ENCODE measurements at places on chromosomes 2 and 18. TPM values are rescaled to one million over a fixed set of nuclear protein-coding genes. Genes with fewer than 3 reads are reported as not detected.

The KIF5C gene
- total RNA-seq, result 3.8 TPM

The MOCOS gene
- 13.2 TPM for total RNA-seq

The HRH4 gene
- total RNA-seq, result not detected

The COL3A1 gene
- 7,827 TPM for total RNA-seq

The ATG16L1 gene
- total RNA-seq, result 23.8 TPM

The CD207 gene
- not detected for total RNA-seq

The TSPYL6 gene
- total RNA-seq, result not detected

The LCT gene
- total RNA-seq, result not detected

The CNNM3 gene
- total RNA-seq, result 10.2 TPM

The SPAG16 gene
- total RNA-seq, result 22.8 TPM

The CYRIA gene
- 2.1 TPM for total RNA-seq

The PRKAG3 gene
- total RNA-seq, result not detected

The CCBE1 gene
- 1.8 TPM for total RNA-seq

The PROKR1 gene
- not detected for total RNA-seq

The SCN3A gene
- not detected for total RNA-seq

The DIPK1C gene
- total RNA-seq, result not detected

The SCG2 gene
- total RNA-seq, result 82.1 TPM

The IL1R2 gene
- total RNA-seq, result not detected

The ILKAP gene
- total RNA-seq, result 29.7 TPM

The MRO gene
- not detected for total RNA-seq

The SMYD1 gene
- total RNA-seq, result not detected

The SMAD2 gene
- 122 TPM for total RNA-seq

The ANO7 gene
- total RNA-seq, result 1.5 TPM

The TEX44 gene
- not detected for total RNA-seq

The IL36A gene
- total RNA-seq, result not detected

The RFTN2 gene
- total RNA-seq, result 28.5 TPM

The RAB17 gene
- 0.68 TPM for total RNA-seq

The ALPP gene
- not detected for total RNA-seq
